ENCODE measurements at places on chromosomes 3 and 15.
A peak's percentile ranks its signal among the peaks of the same experiment; 100 is the strongest.

GRCh38 chr15:58748040-58748851 lies 1.3 kb downstream of the ADAM10 start:
- DNase-seq: no peak

DNA sequence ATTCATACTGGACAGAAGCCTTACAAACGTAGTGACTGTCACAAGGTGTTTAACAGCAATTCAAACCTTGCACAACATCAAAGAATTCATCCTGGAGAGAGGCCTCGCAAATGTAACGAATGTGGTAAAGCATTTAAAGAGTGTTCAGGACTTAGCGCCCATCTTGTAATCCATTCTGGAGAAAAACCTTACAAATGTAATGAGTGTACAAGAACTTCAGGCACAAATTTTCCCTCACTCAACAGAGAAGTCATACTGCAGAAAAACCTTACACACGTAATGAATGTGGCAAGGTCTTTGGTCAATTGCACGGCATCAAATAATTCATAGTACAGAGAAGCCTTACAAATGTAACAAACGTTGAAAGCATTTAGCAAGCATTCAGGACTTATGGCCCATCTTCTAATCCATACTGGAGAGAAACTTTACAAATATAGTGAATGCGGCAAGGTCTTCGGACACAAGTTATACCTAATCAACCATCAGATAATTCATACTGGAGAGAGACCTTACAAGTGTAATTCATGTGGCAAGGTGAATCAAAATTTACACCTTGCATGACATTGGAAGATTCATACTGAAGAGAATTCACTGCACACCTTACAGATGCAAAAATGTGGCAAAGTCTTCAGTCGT lies 27.5 kb downstream of the SPCS1 start:
- DNase-seq: no peak

DNA sequence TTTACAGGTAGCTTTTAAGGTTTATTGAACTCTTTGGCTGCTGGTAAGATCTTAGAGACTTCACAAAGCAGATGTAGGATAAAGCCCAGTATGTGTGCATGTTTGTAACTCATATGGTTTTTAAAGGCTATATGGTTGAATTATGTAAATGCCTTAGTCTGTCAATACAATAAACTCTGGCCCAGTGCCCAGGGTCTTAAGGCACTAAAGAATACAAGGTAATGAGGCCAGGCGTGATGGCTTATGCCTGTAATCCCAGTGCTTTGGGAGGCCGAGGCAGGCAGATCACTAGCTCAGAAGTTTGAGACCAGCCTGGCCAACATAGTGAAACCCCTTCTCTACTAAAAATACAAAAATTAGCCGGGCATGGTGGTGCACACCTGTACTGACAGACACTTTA lies 170.3 kb upstream of the CGNL1 start:
- DNase-seq: no peak

GRCh38 chr3:102444101-102444500 lies 9.3 kb downstream of the ZPLD1 start:
- DNase-seq: no peak

GRCh38 chr3:119293871-119294695 lies at the start of gene ARHGAP31:
TSS of gene ARHGAP31 (plus strand) at chr3:119294383. CDS start at chr3:119294905, 522 bp downstream.
- DNase-seq: peak; percentile 77

DNA sequence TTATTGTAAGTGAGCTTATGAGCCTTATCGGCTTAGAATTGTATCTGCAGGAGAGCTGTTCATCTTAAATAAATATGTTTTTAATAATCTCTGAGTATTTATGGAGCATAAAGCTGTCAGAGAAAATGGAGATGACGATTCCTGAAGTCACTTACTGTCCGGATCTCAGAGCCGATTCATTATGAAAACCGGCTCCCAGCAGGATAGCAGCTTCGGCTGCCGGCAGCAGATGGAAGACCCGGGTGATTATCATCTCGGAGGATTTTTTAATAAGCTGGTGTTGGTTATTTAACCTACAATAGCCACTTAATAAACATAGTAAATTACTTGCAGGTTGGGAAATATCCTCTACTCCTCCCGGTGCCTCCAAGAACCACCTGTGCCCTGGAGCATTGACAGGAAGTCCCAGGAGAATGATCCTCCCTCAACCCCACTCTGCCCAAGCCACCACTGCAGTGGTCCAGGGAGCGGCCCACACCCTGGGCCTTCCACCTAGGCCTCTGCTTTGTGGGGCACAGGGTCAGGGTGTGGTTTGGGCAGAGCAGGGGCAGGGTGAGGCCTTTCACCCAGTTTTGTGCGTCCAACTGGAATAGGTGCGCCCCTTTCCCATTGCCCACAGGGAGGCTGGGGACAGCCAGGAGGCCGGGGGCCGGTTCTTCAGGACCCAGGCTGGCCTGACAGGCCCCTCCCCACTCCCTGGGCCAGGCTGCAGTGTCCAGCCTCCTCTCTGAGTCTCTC lies 42.2 kb upstream of the PRR23E start:
- DNase-seq: no peak

GRCh38 chr3:173354124-173354523 lies 43.4 kb upstream of the NLGN1 start:
- no peak for DNase-seq

GRCh38 chr3:152519376-152519775 lies 250.6 kb downstream of the MBNL1 start:
- no peak for DNase-seq

DNA sequence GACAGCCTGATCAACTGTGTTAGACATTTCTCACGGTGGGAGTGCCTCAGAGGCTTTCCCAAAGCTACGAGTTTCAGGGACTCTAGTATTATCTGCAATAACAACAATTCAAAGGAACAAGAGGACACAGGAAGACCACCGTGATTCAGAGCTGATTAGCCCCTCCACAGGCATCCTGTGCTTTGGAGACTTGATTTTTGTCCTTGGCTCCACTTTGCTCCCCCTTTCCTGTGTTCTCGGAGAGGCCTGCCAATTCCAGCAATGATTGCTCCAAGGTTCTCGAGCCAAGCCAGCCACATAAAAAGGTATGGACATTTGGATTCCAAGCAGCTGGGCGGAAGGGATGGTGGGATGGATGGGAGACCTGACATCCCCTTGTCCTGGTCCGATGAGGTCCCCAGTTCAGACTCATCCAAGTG lies 14.3 kb downstream of the EHD4 start:
- no peak for DNase-seq

DNA sequence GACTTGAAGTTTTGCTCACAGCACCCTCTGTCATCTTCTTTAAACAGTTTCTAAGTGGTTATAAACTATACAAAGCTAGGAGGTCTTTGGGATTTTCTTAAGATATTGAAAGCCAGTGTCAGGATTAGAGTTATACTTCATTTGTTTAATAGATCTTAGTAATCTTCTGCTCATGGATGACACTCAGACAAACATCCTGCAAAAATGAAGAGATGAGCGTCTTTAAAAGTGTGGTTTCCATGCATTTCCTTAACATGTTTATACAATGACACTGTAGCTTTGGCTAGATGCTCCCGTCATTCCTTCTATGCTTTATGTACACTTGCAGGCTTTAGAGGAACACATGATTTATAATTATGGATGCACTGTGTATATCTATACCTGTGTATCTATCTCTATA lies 182.2 kb downstream of the NAALADL2 start:
- no peak for DNase-seq

GRCh38 chr15:56293495-56294292 lies 50.0 kb upstream of the RFX7 start:
- no peak for DNase-seq

GRCh38 chr15:29128671-29129070 lies 141.0 kb downstream of the NSMCE3 start:
- no peak for DNase-seq

DNA sequence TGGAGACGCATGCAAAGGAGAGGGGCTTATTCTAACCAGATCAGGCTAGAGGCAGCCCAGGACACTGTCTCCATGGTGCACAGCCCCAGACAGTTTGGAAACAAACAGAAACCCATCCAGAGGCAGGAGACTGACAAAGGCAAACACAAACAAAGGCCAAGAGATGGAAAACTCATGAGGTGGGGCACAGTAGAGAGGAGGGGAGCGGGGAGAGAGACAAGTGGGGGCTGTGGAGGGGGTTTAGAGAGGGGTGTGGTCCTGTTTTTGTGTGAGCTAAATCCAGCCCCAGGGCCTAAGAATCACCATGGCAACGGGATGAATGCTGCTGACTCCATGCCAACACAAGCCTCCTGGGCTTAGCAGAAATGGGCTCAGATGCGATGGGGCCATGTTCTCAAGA lies 32.3 kb downstream of the PARP16 start:
- no peak for DNase-seq

DNA sequence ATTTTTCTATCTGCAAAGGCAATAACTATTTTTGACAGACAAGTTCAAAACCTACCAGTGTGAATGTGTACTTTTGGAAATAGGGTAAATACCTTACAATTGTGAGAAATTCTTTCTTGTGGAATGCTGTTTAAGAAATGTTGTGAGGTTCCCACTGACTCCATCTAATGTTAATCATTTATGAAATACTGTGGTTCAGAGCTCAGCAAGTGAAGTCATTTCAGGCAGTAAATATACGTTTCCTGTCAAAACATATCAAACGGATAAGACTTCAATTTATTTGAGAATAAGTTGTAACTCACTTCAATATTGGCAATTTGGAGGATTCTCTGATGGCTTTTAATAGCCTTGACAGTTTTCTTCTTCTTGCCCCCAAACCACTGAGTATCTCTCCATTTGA lies 16.4 kb downstream of the TAFA4 start:
- DNase-seq: no peak

DNA sequence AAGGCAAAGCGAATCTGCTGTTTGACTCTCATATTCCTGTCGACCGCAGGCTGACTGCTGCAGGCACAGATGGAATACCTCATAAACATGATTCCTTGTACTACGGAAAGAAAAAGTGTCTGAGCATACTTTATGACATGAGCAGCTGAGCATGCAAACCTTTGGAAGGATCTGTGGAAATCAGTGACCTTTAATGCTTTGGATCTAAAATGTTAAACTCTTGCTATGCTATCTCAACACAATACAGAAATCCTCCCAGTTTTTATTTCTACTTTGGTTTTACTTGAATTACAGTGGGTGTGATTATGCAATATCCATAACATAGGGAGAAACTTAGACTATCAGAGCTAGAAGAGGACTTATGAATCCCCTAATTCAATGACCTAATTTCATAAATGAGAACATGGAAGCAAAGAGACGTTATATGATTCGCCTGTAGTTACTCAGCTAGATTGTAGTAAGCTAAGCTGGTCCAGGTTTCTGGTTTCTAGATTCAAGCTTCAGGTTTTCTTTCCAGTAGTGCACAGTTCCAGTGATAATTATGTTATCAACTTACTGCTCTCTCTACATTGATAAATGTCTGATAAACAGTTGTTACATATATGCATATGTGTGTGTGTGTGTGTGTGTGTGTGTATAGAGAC lies 127.6 kb upstream of the GBE1 start:
- no peak for DNase-seq

- DNase-seq: no peak
Observed at GRCh38 chr3:140052771-140053702, 118.1 kb downstream of the CLSTN2 start.

DNA sequence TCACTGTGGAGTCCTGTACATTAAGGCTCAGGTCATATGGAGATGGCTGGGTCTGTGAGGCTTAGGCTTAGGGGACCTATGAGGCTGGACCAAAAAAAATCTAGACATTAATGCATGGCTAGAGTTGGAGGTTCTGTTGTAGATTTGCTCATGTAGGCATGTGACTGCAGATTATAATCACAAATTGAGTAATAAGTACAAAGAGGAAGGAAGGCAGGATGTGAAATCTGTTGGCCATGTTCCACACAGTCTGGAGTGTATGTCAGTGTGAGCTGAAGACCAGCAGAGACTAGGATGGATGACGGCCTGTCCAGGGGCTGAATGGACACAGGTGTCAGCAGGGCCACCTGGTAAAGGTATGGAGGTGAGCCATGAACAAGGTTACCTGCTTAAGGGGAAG lies at the start of gene ST3GAL6:
ST3GAL6 (plus strand) TSS at position 265 of the 400 bp plus-strand sequence. CDS start 5,101 bp downstream, outside the sequence.
- peak; percentile 86 for DNase-seq

- no peak for DNase-seq
Observed at GRCh38 chr3:97810779-97811390, 10.9 kb upstream of the CRYBG3 start.

DNA sequence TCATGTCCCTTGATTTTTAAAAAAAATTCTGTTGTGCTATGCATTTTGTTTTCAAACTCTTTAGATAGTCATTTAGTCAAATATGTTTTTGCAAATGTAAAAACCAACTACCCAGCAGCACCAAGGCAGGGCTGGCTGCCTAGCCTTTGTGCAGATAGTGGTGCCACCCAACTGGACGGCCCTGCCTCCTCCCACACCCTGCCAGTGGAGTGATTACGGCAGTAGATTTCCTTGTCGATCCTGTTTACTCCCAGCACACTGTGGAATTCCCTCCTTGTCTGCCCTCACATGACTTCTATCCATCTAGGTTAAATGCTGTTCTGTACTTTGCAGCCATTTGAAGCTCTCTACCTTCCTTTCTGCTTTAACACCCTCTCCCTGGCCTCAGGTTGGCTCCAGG lies 79.4 kb upstream of the PLXNA1 start:
- no peak for DNase-seq

GRCh38 chr3:33047842-33048834 lies 48.8 kb downstream of the GLB1 start:
- DNase-seq: no peak

DNA sequence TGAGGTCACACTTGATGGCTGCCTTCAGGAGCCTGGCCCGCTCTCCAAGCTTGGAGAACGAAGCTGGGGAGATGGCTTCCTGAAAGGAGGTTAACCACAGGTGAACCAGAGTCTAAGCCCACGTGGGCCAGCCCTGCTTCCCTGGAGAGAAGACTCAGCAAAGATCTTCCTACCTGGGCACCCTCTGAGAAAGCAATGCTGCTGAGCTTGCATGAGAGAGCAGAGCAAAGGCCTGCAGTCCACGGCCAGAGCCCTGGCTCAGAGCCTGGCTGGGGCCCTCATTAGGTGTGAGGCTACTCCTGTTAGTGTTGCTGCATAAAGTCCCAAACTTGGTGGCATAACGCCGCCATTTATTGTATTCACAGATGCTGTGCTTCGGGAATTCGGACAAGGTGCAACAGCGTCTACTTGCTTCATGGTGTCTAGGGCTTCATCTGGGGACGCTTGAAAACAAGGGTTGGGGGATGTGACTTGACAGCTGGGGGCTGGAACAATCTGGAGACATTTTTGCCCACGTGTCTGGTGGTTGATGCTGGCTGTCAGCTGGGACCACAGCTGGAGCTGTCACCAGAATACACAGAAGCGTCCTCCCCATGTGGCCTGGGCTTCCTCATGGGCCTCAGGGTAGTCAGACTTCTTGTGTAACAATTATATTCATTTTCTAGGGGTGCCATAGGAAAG lies 87.9 kb upstream of the MEF2A start:
- peak; percentile 18 for DNase-seq

GRCh38 chr15:101326026-101326315 lies 30.9 kb upstream of the SNRPA1 start:
- no peak for DNase-seq

DNA sequence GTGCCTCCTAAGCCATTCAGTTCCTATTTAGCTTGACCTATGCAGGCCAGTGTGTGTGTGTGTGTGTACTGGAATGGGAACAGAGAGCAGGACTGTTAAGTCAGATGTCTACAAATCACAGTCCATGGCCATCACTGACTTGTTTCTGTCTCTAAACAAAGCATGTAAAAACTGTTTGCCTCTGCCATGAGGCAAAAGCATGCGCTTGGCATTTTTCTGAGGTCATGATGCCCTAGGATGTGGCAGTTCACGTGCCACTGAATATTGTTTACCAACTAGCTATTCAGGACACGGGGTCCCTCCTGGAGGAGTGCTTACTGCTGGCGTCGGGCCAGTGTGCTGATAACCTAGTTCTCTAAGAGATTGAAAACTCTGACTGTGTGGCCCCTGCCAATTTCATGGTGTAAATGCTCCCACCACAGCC lies 8.2 kb upstream of the ATP13A3 start:
- no peak for DNase-seq

- no peak for DNase-seq
Observed at GRCh38 chr3:175695251-175695650, 836.1 kb downstream of the NAALADL2 start.

- no peak for DNase-seq
Observed at GRCh38 chr15:98009971-98010370, 49.5 kb downstream of the ARRDC4 start.

Data from KBM-7 (cell line).